Suppressor macrophage treated with lipopolysaccharide for 1 hour (primary cell): ENCODE measurements at places on chromosomes 1 and 21.
A peak's percentile ranks its signal among the peaks of the same experiment; 100 is the strongest.

GRCh38 chr1:2414297-2414958, 2.1 kb upstream of the PEX10 start:
- peak; percentile 74 for DNase-seq

DNA sequence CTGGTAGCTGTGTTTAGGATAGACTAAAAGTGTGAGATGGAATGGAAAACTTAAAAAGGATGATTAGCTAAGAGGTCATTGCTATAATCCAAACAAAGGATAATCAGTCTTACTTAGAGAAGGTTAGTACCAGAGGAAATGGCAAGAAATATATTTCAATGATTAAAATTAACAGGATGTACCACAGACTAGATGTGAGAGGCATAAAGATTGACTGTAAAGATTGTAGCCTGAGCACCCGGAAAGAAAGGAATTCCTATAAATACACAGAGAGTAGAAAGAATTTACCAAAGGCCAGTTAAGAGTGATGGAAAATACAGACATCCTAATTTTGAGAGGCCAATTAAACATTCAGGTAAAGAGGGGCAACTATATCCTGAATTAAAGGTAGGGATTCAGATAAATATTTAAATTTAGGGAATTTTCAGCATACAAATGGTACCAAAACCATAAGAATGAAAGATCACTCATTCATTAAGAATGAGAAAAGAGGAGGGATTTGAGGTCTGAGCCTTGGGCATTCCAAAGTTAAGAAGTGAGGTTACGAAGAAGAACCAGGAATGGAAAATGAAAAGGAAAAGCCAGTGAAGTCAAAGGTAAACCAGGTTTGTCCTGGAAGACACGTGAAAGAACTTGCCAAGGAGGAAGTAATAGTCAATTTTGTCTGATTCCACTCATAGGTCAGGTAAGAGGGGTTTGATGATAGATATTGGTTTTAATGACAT, 46.4 kb upstream of the RGS1 start:
- no peak for DNase-seq

DNA sequence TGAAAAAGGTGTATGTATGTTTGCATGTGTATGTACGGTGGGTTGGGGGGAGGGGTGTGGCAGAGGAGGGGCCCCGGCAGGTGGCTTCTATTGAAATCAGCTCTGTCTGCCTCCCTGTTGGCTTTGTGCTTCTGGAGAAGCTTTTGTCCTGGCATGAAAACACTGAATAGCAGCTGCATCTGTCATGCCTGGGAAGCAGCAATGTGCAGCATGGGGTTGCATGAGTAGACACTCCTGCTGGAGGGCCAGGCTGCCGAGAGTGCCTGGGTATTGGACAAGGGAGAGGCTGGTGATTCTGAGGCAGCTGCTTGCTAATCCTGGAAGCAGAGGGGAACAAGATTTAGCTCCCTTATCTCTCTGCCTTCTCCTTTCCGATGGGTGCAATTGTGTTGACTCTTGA, 20.5 kb downstream of the MAPKAPK2 start:
- DNase-seq, result no peak

DNA sequence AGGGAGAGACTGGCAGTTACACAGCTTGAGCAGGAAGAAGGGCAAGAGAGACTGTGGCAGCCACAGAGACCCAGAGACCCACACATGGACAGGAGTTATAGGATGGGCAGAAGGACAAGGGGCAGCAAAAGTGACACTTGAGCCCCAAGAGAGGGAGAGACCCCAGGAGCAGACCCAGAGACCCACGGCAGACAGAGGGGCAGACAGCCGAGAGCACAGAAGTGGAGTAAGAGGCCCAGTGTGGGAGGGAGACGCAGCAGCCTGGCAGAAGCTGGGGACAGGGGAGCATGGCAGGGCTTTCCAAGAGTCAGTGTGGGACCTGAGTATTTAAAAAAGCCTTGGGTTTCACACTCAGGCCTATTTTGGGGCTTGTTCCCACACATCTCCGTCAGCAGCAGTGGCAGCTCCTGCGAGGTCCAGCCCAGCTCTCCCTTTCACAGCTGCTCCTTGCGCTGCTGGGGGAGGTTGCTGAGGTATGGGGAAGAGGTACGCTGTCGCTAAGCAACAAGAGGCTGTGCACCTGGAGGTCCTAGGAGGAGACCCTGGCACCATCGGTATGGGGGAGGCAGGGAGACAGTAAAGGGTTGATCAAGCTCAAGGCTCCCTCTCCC, 9.0 kb upstream of the MEF2D start:
- no peak for DNase-seq

DNA sequence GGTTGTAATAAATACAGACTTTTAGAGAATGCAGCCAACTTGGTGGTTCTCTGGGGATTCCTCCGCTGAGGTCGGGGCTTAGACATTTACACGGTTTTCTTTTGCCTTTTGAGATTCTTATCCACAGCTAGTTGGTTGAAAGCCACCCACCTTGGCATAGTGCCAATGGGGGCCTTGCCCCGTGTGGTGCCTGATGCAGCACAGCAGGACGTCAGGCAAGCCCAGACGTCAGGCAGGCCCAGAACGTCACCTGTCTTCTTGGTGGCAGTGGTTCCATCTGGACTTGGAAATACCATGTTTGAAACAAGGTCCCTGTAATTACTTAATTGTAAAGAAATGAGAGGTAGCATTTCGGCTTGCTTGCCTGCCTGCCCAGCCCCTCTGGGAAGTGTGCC, 78.5 kb downstream of the GALNT2 start:
- no peak for DNase-seq
